Urinary bladder (tissue), 4 donors: ENCODE measurements at places on chromosomes 2 and 18. TPM values are rescaled to one million over a fixed set of nuclear protein-coding genes. Genes with fewer than 3 reads are reported as not detected.

DNA sequence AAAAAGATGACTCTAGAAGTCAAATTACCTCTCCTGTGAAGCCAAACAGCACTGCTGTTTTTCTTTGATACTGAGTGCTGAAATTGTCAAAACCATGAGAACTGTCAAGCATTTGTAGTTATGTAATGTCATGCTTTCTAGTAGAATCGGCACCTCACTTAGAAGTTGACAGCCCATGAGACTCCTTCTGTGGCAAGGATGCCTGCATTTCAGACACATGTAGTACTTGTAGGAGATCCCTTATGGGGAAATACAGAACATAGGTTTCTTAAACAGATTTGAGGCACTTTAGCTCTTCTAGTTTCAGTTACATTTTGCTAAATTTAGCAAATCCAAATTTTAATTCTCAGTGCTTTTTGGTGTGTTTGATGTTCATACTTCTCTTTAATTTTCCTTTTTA lies 15.7 kb downstream of the ZNF407 start:
- no peak for DNase-seq

GRCh38 chr2:116580209-116580608 lies 1234.3 kb upstream of the DDX18 start:
- DNase-seq = no peak

DNA sequence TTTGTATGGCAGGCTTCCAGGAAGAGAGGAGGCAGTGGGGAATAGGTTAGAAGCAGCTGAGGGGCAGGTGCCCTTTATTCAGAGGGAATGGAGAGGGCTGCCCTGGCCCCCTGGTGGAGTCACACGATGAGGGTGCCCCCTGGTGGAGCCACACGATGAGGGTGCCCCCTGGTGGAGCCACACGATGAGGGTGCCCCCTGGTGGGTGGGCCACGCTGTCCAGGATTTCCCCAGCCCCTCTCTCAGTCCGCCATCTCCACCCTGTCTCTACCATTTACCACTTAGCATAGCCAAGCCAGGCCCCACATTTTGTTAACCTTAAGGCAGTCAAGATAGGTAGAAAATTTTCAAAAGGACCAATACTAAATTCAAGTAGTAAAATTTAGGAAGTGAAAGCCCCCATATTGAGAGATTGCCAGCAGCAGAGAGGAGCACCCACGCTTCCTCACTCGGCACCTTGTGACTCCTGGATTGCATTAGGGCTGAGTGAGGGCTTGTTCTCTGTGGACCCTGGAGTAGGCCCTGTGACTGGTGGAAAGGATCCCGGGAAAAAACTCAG lies 10.4 kb upstream of the FAM228A start:
- no peak for DNase-seq

- DNase-seq = no peak
Measured at GRCh38 chr2:200168641-200169555, 137.6 kb upstream of the SPATS2L start.

- DNase-seq = peak; percentile 59
Measured at GRCh38 chr2:121036226-121036692, 248.7 kb downstream of the TFCP2L1 start.

GRCh38 chr18:42094875-42095274 lies 139.8 kb downstream of the PIK3C3 start:
- DNase-seq = no peak

DNA sequence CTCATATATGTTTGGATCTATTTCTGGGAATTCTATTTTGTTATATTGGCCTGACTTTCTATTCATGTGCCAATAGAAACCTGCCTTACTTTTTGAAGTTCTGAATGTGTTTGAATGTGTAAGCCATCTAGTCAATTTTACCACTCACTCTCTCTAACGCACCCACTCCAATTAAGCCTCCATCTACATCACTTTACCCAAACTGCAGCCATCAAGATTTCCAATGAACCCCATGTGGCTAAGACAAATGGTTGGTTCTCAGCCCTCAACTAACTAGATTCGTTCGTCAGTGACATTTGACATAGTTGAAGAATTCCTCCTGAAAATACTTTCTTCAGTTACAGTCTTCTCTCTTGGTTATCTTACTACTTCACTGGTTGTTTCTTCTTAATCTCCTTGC lies 137.3 kb upstream of the FSHR start:
- no peak for DNase-seq

DNA sequence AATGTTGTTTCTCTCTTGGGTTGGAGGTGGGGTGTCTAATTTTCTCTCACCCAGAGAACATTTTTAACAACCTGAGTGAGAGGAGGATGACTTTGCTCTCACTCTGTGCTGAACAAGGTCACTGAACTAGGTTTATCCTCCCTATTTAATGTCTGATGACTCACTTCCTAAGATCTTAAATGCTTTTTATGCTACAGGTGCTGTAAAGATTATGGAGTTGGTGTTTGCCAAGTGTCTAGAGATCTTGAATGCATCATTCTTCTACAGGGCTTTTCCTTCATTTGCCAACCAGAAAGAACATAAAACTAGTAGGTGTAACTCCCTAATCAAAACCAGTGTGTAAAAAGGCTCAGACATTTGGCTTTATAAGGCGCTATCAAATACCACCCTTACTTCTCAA lies 350.5 kb upstream of the ETAA1 start:
- no peak for DNase-seq

GRCh38 chr2:160565099-160565845 lies 71.7 kb upstream of the RBMS1 start:
- no peak for DNase-seq

DNA sequence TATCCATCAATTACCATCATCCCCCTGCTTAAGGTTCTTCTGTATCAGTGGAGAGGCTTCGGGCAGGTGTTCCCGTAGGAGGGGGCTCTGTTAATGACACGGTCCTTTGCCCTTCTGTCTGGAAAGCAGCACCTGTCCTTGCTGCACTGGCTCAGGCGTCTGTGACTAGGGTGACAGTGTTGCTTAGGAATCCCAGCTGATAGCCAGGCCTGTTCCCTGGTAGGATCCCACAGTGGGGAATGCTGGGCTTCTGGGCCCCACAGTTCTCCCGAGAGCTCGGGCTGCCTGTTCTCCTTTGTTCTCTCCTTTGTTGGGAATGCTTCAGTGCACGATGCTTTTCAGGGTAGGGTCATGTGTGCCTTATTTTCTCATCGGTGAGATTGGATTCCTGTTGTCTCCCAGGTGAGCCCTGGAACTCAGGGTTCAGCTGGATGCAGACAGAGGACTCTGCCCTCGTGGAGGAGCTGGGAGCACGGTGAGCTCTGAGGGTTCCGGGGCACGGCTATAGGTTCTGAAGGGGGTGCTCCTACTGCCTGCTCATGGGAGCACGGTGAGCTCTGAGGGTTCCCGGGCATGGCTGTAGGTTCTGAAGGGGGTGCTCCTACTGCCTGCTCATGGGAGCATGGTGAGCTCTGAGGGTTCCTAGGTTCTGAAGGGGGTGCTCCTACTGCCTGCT lies 9.6 kb downstream of the SNTG2 start:
- DNase-seq = no peak

GRCh38 chr2:227117027-227117426 lies 47.0 kb downstream of the COL4A4 start:
- no peak for DNase-seq

GRCh38 chr2:186573531-186573930 lies 16.3 kb upstream of the ITGAV start:
- DNase-seq = no peak

- no peak for DNase-seq
Measured at GRCh38 chr2:71592181-71592711, 138.9 kb downstream of the DYSF start.

GRCh38 chr2:139622691-139623090 lies 842.5 kb upstream of the NXPH2 start:
- no peak for DNase-seq

GRCh38 chr2:5370158-5370557 lies 322.0 kb upstream of the SOX11 start:
- no peak for DNase-seq

DNA sequence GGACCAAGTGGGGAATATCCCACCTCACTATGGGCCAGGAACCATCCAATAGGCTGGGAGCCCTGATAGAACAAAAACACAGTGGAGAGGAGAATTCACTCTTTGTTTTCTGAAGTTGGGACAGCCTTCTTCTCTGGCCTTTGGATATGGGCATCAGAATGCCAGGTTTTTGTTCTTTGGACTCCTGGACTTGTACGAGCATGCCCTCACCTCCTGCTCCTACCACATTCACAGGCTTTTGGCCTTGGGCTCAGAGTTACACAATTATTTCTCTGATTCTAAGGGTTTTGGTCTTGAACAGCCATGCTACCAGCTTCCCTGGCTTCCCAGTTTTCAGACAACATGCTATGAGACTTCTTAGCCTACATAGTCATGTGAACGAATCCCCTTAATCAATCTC lies 732.9 kb upstream of the VRK2 start:
- DNase-seq = no peak

- peak; percentile 48 for DNase-seq
Measured at GRCh38 chr18:47930199-47930930, at the start of gene SMAD2. Gene SMAD2 (minus strand): TSS chr18:47930659. CDS start chr18:47896756, 33,903 bp downstream.

DNA sequence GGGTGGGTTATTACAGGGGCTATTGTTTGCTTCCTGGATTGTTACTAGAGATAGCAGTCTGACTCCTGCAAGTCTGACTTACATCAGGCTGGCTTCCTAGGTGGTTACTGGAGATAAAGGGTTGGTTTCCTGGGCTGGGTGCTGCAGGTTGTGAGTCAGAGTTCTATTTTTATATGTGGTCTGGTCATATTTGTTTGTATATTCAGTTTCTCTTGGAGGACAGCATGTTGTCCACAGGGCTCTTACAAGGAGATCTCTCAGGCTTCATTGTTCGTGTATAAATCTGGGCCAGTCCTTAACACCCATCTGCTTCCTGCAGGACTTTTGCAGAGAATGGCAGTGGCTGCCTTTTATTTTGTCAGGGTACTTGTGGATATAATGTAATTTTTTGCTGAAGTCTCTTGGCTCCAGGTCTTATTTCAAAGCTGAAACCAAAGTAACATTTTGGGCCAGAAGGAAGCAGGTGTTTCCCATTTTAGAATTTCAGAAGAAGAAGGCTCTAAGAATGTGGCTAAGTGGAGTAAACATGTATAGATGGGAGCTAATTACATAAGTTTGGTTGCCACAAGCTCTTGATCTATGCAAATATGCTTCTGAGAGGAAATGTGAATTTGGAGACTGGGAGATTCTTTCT lies 65.9 kb upstream of the SLC16A14 start:
- DNase-seq = no peak

DNA sequence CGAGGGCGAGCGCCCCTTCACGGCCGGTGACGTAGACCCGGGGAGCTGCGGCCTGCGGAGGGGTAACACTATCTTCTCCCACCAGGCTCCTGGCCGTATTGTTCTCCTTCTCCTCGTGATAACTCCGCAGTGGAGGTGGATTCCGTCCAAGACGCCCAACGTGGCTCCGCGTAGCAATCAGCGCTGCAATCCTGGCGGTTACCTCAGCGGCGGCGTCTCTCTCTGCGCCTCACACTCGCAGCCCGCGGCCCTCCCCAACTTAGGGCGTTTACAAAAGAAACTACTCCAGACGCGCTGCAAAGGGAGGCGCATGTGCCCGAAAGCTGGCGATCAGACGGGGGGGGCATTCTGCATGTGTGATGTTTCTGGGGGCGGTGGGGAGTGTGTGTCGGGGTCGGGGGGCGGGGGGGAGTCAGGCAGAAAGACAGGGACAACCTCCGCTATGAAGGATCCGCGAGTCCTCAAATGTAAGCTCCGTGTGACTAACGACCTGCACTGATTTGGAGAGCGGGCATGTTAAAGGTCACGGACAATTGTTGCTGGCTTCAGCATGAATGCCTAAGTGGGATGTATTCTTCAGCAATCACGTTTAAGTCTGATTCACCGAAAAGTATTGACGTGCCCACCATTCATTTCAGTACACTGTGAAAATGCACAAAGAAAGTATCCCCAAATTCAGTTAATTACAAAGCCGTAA lies 1.3 kb upstream of the ZNF516 start:
- no peak for DNase-seq

DNA sequence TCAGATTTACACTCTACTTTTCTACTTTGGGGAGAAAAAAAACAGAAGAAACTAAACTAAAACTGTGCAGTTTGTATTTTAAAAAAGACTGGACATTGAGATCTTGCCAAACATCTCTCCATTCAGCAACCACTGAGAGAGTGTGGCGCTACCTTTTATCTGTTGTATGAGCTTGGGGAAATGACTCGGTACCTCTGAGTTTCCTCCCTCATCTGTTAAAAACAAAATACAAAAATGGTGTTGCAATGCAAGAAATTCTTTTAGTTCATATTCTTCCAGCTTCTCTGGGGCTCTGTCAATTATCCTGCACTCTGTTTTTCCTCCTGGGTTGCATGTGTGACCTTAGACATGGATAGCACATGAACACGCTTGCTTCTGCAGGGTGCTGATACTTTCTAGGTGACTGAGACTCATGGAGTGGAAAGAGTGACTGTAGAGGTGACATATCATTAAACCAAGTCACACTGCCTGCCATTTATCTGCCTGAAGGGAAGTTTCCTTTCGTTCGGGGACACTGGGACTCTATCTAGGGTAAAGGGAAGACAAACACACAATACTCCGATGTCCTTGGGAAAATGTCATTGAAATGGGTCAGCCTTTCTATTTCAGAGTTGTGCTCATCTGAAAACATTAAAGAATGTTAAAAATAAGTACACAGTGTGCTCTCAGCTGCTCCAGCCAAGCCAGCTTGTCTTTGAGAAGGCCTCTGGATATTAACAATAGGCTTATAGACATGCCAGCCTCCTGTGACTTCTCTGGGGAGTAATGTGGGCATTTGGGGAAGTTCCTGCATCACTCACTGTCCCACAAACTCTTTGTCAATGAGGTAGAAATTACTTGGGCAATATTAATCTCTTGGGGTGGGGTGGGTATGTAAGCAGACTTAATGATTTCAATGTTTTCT lies 91.4 kb downstream of the TRIB2 start:
- DNase-seq = no peak

The MYO7B gene
- total RNA-seq = 0.11 TPM

The ACTG2 gene
- 637 TPM for total RNA-seq

The GALNT14 gene
- total RNA-seq = 2.9 TPM

The MARCHF4 gene
- 0.05 TPM for total RNA-seq

The GTF3C2 gene
- total RNA-seq = 37.7 TPM

The CEBPZOS gene
- 27.2 TPM for total RNA-seq

The CNTNAP5 gene
- total RNA-seq = 1.8 TPM
